Stimulated activated CD4-positive, alpha-beta T cell treated with anti-CD3 and anti-CD28 coated beads, Interleukin-1b, Interleukin-23, amount 100 ng/mL, for 48 hours (primary cell): ENCODE measurements at places on chromosomes 6 and 20.

- DNase-seq, result no peak
Measured at GRCh38 chr20:39107741-39108140, 145.6 kb downstream of the DHX35 start.

DNA sequence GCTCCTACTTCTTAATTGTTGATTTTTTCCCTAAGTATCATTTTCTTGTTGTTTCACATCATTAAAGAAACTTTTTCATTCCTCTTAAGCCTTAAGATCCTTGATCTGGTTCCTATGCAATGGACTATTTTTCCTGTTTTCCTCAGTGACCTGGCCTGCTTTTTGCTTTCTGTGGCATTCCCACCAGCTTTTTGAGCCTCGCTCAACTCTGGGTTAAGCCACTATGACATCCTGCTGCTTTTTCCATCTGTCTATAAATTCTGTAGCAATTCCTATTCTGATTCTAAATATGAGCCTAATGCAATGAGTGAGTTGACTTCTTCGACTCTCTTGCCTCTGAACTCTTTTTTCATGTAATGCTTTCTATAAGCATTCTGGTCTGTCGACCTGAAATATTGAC, 160.3 kb downstream of the GRM1 start:
- no peak for DNase-seq

DNA sequence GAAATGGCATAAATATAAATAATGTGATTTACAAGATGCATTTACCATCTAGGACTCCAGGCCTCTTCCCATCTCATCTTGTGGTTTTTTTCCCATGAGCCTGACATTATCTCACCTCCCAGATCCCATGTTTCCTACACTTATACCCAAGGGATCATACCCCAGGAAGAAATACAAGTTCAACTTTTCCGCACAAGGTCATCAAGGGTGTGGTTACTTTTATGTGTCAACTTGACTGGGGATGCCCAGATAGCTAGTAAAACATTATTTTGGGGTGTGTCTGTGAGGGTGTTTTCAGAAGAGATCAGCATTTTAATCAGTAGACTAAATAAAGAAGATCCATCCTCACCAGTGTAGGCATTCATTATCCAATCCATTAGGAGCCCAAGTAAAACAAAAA, 176.3 kb upstream of the TNFAIP3 start:
- no peak for DNase-seq

- no peak for DNase-seq
Measured at GRCh38 chr6:160792708-160793107, 90.7 kb downstream of the PLG start.
